T-helper 17 cell (primary cell): ENCODE measurements at places on chromosomes 12 and 14.

DNA sequence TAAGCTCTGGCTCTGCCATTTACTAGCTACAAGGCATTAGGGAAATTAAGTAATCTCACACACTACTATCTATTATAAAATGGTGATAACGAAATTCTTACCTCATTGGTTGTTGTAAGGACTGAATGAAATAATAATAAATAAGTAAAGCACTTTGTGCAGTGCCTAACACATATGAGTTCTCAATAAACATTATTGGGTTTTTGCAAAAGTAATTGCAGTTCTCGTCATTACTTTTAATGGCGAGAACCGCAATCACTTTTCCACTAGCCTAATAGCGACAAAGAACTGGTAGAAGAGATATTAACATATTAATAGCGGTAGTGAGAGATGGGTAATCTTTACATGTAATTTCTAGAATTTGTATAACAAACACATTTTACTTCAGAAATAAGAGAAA lies 9.2 kb downstream of the KRT77 start:
- no peak for DNase-seq

- no peak for DNase-seq
These were observed 60.9 kb upstream of the TMTC1 start for GRCh38 chr12:29844667-29845066.

- DNase-seq, result no peak
These were observed 143.5 kb downstream of the PAX9 start for GRCh38 chr14:36805131-36805559.

- DNase-seq, result no peak
These were observed 32.6 kb downstream of the PAPLN start for GRCh38 chr14:73269729-73270531.

DNA sequence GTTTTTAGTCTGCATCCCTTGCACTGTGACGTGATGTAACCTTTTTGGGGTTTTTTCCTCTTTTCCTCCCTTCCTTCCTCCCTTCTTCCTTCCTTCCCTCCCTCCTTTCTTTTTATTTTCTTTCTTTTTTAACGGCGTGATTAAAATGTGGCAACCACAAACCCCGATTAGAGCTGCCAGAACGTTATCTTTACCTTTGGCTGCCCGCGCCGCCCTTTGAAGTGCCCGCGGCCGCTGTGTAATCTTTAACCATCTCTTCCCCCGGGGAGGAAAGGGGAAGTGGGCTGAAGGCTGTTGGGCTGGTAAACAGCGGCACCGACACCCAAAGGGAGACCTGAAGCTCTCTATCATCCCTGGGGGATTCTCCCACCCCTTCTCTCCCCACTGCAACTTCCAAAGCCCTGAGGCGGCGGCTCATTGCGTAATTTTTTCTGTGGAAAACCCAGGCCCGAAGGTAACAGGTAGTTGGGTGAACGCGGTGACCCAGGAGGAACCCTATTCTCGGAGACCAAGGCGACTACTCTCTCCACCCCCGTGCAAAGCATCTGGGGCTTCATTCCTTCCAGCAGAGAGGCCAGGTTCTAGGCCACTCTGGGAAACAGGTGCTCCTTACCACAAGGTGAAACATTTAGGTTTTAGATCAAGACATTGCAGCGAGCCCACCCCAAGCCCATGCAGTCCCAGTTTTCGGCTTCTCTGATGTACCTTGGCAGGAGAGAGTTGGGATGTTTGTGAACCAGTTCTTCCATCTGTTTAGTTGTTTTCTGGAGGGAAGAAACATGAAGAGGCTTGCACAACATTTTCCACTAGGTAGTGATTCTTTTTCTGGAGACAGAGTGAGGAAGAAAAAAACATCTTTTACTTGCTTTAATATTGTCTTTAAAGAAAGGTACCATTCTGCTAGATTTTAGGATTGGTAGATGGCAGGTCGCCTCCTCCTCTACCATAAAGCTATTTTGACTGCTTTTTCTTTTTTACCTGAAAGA lies 1.5 kb downstream of the LGR5 start:
- no peak for DNase-seq

DNA sequence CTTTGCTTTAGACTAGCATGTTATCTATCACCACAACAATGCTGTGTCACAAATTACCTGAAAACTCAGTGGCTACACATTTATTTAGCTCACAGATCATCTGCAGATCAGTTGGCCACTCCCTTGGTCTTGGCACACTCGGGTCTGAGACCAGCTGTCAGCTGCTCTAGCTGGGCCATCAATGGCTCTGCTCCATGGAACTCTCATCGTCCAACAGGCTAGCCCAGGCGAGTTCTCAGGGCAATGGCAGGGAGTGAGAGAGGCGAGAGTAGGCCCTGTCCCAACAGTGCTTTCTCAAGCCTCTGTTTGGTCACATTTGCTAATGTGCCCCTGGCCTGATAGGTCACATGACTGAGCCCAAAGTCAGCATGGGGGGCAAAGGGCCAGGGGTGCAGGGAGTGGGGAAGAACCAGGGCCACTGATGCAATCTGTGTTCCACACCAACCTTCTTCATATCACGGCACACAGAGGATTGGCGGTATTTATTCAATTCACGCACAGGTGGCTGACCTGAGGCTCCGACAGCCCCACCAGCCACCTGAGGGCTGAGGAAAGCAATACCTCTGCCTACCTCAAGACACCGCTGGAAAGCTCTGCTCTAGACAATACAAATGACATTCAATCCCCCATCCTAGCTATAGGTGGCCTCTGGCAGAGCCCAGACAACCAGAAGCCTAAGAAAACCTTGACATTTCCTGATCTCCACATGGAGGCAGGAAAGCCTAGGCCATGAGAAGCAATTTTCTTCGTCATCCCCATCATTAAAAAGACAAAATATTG lies 82.5 kb downstream of the NT5DC3 start:
- no peak for DNase-seq

- DNase-seq, result no peak
These were observed 100.2 kb downstream of the PDZRN4 start for GRCh38 chr12:41288142-41288811.

DNA sequence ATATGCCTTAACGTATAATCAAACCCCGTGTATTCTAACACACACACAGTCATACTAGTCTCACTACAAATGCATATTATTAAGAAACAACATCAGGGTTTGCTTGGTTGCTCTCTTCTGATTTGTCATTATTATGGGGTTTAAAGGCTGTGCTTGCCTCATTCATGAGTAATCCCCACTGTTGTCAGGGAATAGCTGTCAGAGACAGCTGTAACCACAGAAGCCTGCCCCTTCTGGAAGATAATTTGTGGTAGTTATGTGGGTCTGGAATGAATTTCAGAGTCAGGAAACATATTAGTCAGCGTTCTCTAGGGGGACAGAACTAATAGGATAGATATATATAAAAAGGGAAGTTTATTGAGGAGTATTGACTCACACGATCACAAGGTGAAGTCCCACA lies 456.9 kb upstream of the TMEM132C start:
- DNase-seq, result no peak

GRCh38 chr14:105492971-105493871 lies 2.2 kb downstream of the TEDC1 start:
- DNase-seq, result no peak

- DNase-seq, result no peak
These were observed 73.9 kb upstream of the WSCD2 start for GRCh38 chr12:108055141-108055540.

GRCh38 chr12:11762723-11763326 lies 113.4 kb downstream of the ETV6 start:
- no peak for DNase-seq

- DNase-seq, result no peak
These were observed 17.8 kb downstream of the EIF2S1 start for GRCh38 chr14:67377916-67378315.

- DNase-seq, result no peak
These were observed 46.4 kb downstream of the R3HDM2 start for GRCh38 chr12:57384478-57384877.

GRCh38 chr12:4858386-4858785 lies 51.3 kb upstream of the KCNA1 start:
- DNase-seq, result no peak

DNA sequence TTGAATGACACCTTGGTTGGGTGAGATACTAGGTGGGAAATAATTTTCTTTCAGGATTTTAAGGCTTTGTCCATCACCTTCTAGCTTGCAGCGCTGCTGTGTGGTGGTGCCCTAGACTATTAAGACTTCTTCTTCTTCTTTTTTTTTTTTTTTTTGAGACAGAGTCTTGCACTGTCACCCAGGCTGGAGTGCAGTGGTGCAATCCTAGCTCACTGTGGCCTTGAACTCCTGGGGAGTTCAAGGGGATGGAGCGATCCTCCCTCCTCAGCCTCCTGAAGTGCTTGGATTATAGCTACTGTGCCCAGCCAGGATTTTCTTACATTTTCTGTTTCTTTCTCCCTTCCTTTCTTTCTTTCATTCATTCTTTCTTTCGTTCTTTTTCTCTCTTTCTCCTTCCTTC lies 10.3 kb upstream of the MTA1 start:
- no peak for DNase-seq

DNA sequence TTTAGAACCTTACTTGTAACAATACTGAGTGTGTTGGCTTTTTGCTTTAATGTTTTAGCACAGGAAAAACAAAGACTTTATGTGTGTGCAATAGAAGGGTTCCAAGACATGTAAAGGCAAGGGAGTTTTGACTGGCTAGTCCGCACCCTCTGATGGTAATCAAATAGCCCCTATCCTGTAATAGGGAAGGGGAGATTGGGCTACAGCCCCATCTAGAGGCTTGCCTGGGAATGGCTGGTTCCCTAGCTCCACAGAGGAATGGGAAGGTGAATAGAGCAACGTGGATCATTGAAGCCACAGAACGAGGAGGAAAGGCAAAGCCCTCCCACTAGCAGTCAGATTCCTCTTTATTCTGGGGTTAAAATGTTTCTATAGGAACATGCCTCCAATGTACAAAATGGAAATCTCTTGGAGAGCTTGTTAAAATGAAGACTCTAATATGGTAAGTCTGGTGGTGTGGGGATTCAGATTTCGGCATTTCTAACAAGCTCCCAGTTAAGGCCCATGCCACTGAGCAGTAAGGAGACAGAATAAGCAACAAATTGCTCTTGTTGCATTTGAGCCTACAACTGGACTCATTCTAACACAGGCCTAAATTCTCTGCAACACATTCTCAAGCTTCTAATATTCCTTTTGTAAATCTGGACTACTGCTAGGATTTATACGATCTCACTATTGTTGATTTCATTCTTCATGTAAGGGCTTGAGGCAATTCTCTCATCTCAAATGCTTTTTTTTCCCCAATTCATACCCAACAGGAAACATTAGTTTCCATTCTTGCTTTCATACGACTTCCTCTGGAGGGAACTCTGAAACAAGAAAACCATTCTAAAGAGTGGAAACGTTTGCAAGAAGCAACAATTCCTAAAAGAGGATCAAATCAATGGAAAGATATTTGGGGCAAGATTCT lies 57.1 kb downstream of the NIN start:
- no peak for DNase-seq

DNA sequence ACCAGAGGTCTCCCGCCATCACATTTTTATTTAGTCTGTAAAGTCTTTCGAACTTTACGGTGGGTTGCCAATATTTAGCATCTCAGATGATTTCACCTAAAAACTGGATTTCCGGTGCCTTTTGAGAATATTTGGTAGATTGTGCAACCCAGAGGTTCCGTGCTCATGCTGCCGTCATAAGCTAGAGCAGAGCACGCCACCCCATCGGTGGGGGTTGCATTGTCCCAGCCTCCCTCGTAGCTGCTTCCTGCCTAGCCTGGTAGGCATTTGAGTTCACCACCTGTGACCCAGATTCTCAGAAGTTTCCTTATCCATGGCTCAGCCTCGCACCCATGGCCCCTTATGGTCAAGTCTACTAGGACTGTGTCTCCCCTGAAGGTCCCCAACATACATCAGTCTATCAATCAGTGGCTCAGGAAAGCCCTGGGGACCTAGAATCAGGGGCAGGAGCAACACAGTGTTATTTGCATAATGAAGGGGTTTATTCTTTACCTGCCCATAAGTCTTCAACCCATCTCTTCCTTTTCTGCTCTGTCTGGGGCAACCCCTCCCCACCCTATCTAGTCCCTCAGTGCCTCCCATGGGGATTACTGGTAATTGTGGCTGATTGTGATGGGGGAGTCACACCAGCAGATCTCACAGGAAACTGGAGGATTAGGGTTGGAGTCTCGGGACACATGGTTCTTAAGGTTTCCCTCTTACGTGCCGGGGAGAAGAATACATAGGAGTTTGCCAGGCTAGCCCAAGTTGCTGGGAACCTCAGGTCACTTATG lies 152.3 kb downstream of the PHETA1 start:
- no peak for DNase-seq

GRCh38 chr12:127745469-127746212 lies 521.3 kb upstream of the TMEM132C start:
- no peak for DNase-seq

DNA sequence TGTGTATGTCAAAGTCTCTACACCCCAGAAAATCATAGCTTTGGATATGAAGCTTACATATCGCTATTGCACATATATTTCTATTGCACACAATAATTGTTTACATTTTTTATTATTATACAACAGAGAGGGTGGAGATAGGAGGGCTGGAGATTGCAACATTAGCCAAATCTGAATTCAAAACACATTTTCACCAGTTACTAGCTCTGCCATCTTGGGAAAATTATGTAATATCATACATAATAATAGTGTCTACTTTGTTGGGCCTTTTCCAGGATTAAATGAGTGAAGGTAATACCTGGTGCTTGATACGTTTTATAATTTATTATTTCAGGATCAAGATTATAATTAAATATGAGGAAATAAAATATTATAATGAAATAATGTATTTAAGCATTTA lies 507.4 kb upstream of the TBX3 start:
- no peak for DNase-seq

DNA sequence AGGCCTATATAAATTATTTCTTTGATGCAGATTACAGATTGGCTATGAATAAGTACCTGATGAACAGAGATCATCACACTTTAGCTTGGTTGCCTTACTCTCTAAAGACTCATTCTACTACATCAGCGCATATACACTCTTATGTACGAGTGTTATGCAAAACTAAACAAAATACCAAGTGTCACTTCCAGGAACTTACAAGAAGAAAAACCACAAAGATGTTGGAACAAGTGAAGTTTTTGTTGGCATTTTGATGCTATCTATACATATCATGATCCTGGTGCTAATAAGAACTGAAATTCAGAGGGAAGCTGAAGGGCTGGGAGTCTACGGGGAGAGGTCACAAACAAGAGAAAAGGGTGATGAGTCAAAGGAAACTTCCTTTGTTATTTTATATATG lies 47.9 kb upstream of the CERS5 start:
- DNase-seq, result no peak

DNA sequence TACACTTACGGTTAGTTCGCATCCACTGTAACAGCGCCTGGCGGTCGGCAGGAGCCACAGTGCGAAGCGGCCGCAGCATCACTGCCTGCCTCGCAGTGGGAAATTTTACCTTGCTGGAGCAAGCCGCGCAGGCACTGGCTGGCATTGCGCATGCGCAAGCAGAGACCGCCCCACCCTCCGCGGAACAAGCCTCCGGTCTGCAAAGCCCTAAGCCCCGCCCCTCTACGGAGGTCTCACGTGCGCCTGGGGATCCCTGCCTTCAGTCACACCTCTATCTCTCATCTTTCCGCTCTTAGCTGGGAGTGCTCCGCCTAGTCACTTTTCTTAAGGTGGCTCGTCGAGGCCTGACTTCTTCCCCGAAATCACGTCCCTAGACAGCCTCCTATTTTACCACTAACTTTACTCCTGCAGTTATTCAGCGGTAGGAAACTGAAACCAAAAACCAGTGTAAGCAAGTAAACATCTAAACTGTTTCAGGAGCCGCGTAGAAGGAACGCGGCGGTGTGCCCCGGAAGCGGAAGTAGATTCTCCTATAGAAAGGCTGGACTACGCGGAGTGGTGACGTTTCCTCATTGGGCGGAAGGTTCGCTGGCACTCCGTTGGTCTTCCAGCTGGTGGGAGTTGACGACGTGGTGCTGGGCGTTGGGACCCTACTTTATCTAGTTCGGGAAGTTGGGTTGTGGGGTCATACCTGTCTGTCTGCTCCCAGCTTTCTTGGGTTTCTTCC lies at the start of gene SRP54:
TSS of gene SRP54 (plus strand) at position 572 of the 727 bp plus-strand sequence. CDS start 13,718 bp downstream, outside the sequence.
- DNase-seq, result peak; percentile 99
